Esophagus squamous epithelium (tissue), 5 donors: ENCODE measurements at places on chromosomes 1 and 21.
A peak's percentile ranks its signal among the peaks of the same experiment; 100 is the strongest.

- DNase-seq, result no peak
- no peaks in the 10 kb centered on the region for H3K27me3 ChIP-seq
- peaks cover 12% of the 10 kb centered on the region for H3K4me1 ChIP-seq
- no peaks in the 10 kb centered on the region for H3K36me3 ChIP-seq
- no peak overlapping the region for H3K4me3 ChIP-seq
These were observed 17.0 kb downstream of the TRAF5 start for GRCh38 chr1:211343607-211344006.

DNA sequence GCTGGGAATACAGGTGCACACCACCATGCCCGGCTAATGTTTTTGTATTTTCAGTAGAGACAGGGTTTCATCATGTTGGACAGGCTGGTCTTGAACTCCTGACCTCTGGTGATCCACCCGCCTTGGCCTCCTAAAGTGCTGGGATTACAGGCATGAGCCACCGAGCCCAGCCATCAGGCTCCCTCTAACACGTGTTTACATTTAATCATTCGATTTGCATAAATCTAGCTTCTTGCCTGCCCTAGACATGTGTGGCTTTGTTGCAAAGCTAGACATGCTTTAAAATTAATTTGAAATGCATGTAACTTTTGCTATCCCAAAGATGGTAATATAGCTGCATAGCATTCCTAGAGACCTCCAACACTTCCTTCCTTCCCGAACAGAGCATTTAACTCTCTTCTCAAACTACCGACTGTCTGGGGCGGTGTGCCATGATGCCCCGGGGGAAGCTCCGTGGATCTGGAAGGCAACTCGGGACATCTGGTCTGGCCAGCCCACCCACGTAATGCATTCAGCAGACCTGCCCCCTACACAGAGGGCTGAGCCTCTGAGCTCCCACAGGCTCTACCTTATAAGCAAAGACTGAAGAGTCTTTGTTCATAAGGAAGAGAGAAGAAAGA is 34.6 kb upstream of the NID1 start:
- no peak for DNase-seq
- no peaks in the 10 kb centered on the region for H3K27me3 ChIP-seq
- no peaks in the 10 kb centered on the region for H3K36me3 ChIP-seq
- no peak overlapping the region for H3K27ac ChIP-seq
- no peak overlapping the region for H3K4me3 ChIP-seq

DNA sequence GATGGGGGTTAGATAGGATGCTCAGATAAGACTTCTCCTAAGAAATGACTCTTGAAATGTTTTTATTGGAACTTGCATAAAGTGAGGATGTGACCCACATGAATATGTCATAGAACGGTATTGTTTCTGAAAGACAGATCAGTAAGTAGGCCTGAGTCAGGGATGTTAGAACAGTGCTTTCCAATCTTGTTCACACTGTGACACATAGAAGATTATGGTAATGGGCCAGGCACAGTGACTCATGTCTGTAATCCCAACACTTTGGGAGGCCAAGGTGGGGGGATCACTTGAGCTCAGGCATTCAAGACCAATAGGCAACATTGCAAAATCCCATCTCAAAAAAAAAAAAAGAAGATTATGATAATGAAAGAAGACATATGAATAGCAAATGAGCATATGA is 32.9 kb downstream of the FMO4 start:
- H3K27me3 ChIP-seq, result no peaks in the 10 kb centered on the region
- no peak overlapping the region for H3K4me3 ChIP-seq

- H3K4me3 ChIP-seq, result no peak overlapping the region
- no peak overlapping the region for H3K27ac ChIP-seq
- H3K36me3 ChIP-seq, result no peaks in the 10 kb centered on the region
- H3K4me1 ChIP-seq, result no peaks in the 10 kb centered on the region
These were observed 1233.3 kb upstream of the B3GALT2 start for GRCh38 chr1:194419721-194420120.

- H3K4me1 ChIP-seq, result peaks cover 6% of the 10 kb centered on the region
- no peaks in the 10 kb centered on the region for H3K27me3 ChIP-seq
- no peaks in the 10 kb centered on the region for H3K36me3 ChIP-seq
- no peak overlapping the region for H3K4me3 ChIP-seq
- H3K27ac ChIP-seq, result peak overlapping the region; percentile 92
These were observed 1.1 kb upstream of the TRIM62 start for GRCh38 chr1:33182896-33183295.

- no peak overlapping the region for H3K4me3 ChIP-seq
- H3K36me3 ChIP-seq, result no peaks in the 10 kb centered on the region
- no peak overlapping the region for H3K27ac ChIP-seq
- H3K27me3 ChIP-seq, result no peaks in the 10 kb centered on the region
These were observed 496.6 kb downstream of the DPYD start for GRCh38 chr1:97424209-97424608.

DNA sequence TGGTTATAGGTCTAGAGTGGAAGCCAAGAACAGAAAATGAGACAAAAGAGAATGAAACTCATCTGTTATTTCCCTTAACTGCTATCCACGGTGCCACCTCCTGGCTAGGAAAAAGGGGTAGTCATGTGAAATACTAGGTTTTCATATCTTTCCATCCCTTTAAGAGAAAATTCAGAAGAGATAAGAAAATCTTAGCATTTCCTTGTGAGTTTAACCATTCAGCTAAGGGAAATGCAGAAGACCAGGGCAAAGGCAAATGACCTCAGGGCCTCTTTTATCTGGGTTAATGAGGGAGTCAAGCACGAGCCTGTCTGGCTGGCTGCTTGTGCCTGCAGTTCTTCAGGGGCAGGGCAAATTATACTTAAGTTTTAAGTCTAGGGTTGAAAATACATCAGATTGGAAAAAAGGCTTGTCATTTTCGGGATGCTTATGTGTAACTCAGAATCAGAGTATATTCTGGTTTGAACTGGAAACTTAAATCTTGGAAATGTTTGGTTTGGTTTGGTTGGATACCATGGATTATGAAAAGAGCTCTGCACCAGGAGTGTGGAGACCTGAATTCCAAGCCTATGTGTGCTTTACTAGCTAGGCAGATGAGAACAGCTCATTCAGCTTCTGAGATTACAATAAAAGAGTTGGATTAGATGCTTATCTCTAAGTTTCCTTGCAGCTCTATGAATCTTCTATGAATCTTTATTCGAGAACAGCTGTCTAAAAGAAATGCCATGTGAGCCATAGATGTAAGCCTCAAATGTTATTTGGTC is 19.9 kb downstream of the NIBAN1 start:
- no peak for DNase-seq
- no peaks in the 10 kb centered on the region for H3K36me3 ChIP-seq
- no peaks in the 10 kb centered on the region for H3K27me3 ChIP-seq
- H3K27ac ChIP-seq, result peak overlapping the region; percentile 35

DNA sequence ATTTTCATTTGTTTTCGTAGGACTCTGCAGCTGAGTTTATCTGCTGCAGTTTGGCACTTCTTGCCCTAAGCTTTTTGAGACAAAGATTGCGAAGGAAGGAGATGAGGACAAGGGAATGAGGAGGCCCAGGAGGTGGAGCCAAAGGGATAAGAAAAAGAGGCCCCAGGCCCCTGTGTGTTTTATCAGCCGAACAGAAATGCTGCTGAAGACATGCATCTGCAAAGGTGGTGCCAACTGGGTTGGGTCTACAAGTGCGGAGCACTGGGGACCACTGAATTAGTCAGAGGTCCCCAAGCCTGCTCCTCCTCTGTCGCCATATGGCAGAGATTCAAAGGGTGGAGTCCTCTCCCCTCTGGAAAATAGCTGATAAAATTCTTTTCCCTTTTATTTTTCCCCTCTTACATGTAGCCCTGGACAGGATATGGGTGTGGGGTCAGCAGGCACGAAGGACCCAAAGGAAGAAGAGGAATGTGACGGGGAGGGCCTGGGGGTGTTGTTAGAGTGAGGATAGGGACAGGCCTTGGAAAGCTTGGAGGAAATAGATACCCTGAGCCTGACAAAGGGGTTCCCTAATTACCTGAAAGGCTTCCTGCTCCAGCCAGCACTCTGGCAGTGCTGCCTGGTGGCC is 2.7 kb downstream of the CD34 start:
- H3K4me1 ChIP-seq, result peaks cover 10% of the 10 kb centered on the region
- H3K27ac ChIP-seq, result peak overlapping the region; percentile 90
- no peak for DNase-seq
- H3K27me3 ChIP-seq, result peaks cover 41% of the 10 kb centered on the region

DNA sequence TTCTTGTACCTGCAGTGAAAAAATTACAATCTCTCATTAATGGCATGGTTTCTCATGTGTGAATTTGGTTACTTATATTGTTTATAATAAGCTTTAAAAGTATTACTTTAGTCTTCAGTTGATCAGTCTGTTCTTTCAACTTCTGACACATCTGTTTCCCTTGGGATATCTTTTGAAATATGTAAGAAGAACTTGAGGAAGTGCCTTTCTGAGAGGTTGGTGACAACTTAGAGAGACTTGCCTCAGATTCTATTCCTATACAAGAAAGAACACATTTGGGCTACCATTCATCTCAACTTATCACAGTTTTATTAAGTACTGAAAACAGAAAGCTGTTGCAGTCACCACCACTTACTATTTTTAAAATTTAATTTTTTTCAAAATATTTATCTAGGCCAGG is 8.1 kb downstream of the AKNAD1 start:
- peaks cover 27% of the 10 kb centered on the region for H3K4me1 ChIP-seq
- H3K27ac ChIP-seq, result no peak overlapping the region
- no peak overlapping the region for H3K4me3 ChIP-seq
- no peaks in the 10 kb centered on the region for H3K36me3 ChIP-seq
- DNase-seq, result no peak

DNA sequence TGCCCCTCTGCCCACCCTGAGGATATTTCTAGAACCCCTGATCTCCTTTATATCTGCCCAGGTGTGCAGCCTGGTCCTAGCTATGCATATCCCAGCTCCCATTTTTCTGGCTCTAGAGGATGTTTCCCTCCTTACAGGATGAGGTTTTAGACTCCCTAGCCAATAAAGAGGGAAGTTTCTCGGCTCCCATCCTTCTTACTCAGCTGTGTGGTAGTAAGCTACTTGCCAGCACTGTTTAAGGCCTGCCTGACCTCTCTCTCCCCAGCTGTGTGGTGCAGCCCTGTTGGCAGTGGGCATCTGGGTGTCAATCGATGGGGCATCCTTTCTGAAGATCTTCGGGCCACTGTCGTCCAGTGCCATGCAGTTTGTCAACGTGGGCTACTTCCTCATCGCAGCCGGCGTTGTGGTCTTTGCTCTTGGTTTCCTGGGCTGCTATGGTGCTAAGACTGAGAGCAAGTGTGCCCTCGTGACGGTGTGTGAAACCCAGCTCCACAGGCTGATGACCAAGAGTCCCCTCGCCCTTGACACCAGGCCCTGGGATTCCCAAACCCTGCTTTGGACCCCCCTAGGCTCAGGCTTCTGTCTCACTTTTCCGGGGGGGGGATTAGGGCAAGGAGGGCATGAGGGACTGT is 7.8 kb upstream of the P3R3URF start:
- no peak overlapping the region for H3K4me3 ChIP-seq
- H3K4me1 ChIP-seq, result peaks cover 66% of the 10 kb centered on the region
- no peaks in the 10 kb centered on the region for H3K36me3 ChIP-seq
- no peaks in the 10 kb centered on the region for H3K27me3 ChIP-seq

- no peak overlapping the region for H3K4me3 ChIP-seq
- no peaks in the 10 kb centered on the region for H3K36me3 ChIP-seq
- no peak overlapping the region for H3K27ac ChIP-seq
- H3K27me3 ChIP-seq, result no peaks in the 10 kb centered on the region
- H3K4me1 ChIP-seq, result no peaks in the 10 kb centered on the region
These were observed 287.5 kb downstream of the PTGER3 start for GRCh38 chr1:70760154-70760553.

GRCh38 chr1:2583331-2583791 is 3.2 kb upstream of the PRXL2B start:
- no peak overlapping the region for H3K4me3 ChIP-seq
- no peaks in the 10 kb centered on the region for H3K36me3 ChIP-seq
- DNase-seq, result no peak
- H3K27ac ChIP-seq, result no peak overlapping the region

GRCh38 chr21:33587792-33588484 is 546 bp downstream of the DONSON start:
- H3K27ac ChIP-seq, result peak overlapping the region; percentile 90
- no peaks in the 10 kb centered on the region for H3K27me3 ChIP-seq
- no peaks in the 10 kb centered on the region for H3K36me3 ChIP-seq
- H3K4me3 ChIP-seq, result peak overlapping the region; percentile 67
- DNase-seq, result no peak
